ENCODE measurements at places on chromosomes 6 and 20.

DNA sequence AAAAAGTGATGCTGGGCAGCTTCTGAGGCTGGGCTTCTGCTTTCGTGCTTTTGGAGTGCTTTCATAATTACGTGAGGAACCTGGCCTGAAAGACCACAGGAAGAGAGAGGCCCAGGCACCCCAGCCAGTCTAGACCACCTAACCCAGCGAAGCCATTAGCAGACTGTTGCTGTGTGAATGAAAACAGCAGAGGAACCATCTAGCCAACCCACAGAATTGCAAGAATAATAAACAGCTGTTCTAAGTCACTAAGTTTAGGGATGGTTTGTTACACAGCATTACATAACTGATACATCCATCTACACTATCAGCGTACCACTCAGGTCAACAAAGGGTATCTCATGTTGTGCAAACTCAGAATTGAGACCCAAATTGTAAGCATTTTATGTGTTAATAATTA, 34.5 kb downstream of the FGD2 start:
- no peak for DNase-seq

DNA sequence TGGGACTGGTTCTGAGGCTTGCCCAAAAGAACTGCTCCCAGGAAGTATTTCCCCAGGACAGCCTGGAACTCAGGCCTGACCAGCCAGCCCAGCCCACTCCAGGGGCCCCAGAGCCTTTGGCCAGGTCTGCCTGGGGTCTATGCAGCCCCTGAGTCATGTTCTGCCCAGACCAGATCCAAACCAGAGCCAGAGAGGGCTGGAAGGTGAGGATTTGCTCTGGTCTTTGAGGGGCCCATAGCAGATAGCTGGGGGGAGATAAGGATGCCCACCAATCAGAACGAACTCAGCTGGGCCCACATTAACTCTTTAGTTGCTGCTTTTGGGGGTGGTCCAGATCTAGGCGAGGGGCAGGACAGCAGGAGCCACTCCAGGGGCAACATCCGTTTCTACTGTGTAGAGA, 16.8 kb downstream of the C6orf132 start:
- DNase-seq: no peak

GRCh38 chr6:138844192-138844591, 48.3 kb downstream of the ECT2L start:
- no peak for DNase-seq

DNA sequence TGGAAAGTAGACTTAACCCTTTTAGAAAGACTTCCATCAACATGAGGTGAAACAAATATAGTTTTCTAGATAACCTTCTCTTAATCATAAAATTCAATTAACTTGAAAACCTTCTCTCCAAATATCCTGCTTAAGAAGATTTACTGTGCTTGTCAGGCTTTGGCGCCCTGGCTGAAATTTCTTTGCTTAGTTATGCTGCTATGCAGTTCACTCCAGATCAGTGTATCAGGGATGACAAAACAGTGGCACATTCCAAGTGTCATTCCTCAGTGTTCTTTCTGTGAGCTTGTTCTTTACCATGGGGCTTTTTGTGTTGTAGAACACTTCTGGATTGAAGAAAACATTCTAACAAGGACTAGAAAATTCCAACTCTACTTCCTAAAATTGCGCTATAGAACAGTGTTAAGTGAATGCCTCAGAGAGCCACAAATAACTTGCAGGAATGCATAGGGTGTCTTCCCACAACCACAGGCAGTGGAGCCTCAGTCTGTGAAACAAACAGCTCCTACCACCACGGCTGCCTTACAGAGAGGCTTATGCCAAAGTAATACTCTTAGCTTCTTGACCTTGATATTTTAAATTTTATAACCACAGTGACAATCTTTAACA, 443.6 kb downstream of the CDC5L start:
- DNase-seq: no peak

GRCh38 chr6:24064106-24064505, 61.9 kb upstream of the NRSN1 start:
- DNase-seq: peak; percentile 20

- no peak for DNase-seq
These were observed 63.0 kb downstream of the JPH2 start for GRCh38 chr20:44123874-44124535.

DNA sequence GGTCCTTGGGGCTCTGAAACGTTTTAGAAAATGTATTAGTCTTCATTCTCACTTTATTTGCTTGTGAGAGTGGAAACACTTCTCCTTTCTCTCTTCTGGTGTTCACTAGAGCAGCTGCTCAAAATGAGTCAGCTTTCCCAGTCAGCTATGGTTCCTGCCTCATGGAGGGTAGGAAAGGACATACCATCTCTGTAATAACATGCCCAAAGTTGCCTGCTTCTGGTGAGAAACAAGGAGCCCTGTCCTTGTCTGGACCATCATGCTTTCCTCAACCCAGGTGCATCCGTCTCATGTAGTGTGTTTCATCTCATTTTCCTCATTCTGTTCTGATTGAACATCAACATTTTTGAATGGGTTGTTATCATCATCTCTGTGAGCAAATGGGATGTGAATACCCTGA, 17.1 kb upstream of the TINAG start:
- no peak for DNase-seq

GRCh38 chr6:4668271-4669179, 107.7 kb upstream of the CDYL start:
- DNase-seq: no peak

DNA sequence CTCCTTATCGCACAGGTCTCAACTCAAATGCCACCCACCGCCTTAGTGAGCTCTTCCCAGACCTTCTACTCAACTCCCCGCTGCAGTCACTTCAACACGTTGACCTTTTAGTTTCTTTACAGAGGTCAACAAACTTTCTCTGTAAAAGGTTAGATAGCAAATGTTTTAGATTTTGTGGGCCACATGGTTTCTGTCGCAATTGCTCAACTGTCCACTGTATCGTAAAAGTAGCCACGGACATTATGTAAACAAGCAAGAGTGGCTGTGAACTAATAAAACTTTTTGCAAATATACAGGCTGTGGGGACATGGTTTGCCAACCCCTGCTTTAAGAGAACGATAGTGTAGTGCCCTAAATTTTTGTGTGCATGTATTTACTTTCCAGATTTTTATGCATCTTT, 247.6 kb upstream of the TSHZ2 start:
- peak; percentile 48 for DNase-seq

DNA sequence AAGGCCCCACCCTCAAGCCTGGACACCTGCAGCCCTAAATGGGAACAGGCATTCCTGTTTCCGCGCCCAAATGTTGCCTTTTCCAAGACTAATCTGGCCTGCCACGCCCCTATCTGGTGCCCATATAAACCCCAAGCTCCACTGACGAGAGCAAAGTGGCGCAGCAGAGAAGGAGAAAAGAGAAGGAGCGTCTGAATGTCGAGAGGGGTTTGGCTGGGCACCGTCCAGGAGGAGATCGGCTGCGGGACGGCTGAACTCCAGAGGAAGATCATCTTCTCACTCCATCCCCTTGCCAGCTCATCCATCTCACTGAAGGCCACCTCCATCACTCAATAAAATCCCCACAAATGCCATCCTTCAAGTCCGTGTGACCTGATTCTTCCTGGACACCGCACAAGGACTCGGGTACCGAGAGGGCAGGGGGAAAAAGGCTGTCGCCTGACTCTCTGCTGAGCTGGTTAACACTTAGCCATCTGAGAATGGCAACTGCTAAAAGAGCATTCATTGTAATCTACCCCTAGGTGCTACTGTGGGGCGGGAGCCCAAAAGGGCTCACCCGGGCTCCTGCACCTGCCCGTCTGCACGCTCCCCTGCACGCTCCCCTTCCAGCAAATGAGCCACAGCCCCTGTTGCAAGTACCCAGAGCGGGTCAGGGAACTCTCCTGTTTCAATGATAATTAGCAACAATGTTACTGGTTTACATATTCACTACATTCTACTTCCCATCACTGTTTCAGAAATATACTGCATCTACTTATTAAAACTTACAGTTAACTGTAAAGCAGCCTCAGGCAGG, 23.5 kb downstream of the TAF4 start:
- DNase-seq: no peak

DNA sequence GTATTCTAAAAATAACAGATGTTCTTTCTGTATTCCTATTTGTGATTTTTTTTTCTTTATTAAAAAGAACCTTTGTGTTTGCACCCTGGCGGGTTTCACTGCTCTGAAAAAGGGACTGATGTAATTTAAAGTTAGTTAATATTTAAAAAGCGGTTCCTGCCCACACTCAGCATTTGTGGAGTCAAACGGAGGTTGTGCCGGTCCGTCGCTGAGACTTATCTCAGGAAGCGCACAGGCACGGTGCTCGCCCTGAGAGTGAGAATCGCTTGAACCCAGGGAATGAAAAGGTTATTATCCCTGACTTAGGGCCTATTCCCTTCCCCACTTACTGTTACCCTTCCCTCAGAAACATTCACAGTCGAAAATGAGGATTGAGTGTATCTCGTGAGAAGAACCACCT, 366.7 kb downstream of the THBS2 start:
- DNase-seq: no peak

Measured in HuH-7 (cell line).